ENCODE measurements at places on chromosomes 2 and 18. TPM values are rescaled to one million over a fixed set of nuclear protein-coding genes. Genes with fewer than 3 reads are reported as not detected.

Gene TGFBRAP1
- 11.6 TPM for total RNA-seq

Gene SLC5A7
- total RNA-seq: not detected

Gene FKBP1B
- 10.9 TPM for total RNA-seq

Gene PDE1A
- total RNA-seq: 0.36 TPM

Gene NEU4
- not detected for total RNA-seq

Gene KCNG2
- total RNA-seq: not detected

Gene KLHL30
- not detected for total RNA-seq

Gene FOXI3
- not detected for total RNA-seq

Gene TDRD15
- total RNA-seq: not detected

Gene RTKN
- 17.7 TPM for total RNA-seq

Gene MRO
- not detected for total RNA-seq

Gene CFC1
- total RNA-seq: not detected

Gene GGCX
- 59.3 TPM for total RNA-seq

Gene KCNIP3
- total RNA-seq: 4.1 TPM

Gene LYPD1
- 23.7 TPM for total RNA-seq

Gene EFR3B
- total RNA-seq: 1.1 TPM

Gene SPIRE1
- total RNA-seq: 15.7 TPM

Gene PRLH
- total RNA-seq: not detected

Gene GPR155
- total RNA-seq: 2.9 TPM

Gene NT5DC4
- total RNA-seq: not detected

Gene PUS10
- total RNA-seq: 9.6 TPM

Gene SNTG2
- not detected for total RNA-seq

Gene MOGAT1
- total RNA-seq: 0.24 TPM

Gene GLI2
- total RNA-seq: 3.9 TPM

Gene NHEJ1
- total RNA-seq: 24.1 TPM

Gene SCN7A
- not detected for total RNA-seq

Gene IGFBP5
- 22.4 TPM for total RNA-seq

Gene OR6B2
- total RNA-seq: not detected

Gene IL1R1
- 27.2 TPM for total RNA-seq

Gene CYP27A1
- total RNA-seq: 20.5 TPM

Gene GNAL
- not detected for total RNA-seq

Gene TEX261
- 59.6 TPM for total RNA-seq

Gene LYPD6
- 16.1 TPM for total RNA-seq

Gene MGAT4A
- not detected for total RNA-seq

Gene GPR39
- total RNA-seq: 39.9 TPM

Gene GLS
- 128 TPM for total RNA-seq

Gene ADI1
- 91.8 TPM for total RNA-seq

Gene GKN2
- not detected for total RNA-seq

Gene LYPD6B
- total RNA-seq: 21.6 TPM

Gene SUPT7L
- 31.5 TPM for total RNA-seq

Gene RAB27B
- total RNA-seq: 7.0 TPM

Gene STEAP3
- 27.3 TPM for total RNA-seq

Gene IL1R2
- total RNA-seq: 4.3 TPM

Gene MROH2A
- 0.10 TPM for total RNA-seq

Gene SLC4A3
- 3.0 TPM for total RNA-seq

Gene CTLA4
- not detected for total RNA-seq

Gene KIAA2012
- total RNA-seq: not detected

Gene GPR35
- 0.12 TPM for total RNA-seq

Gene FNDC4
- total RNA-seq: 6.3 TPM

Gene LIMS4
- total RNA-seq: 0.29 TPM

Gene SRD5A2
- not detected for total RNA-seq

Gene DLX1
- total RNA-seq: 7.8 TPM

Gene FEV
- total RNA-seq: not detected

Gene RMND5A
- total RNA-seq: 22.2 TPM

Gene TUBA3E
- total RNA-seq: not detected
